Suppressor macrophage treated with lipopolysaccharide for 1 hour (primary cell): ENCODE measurements at places on chromosomes 5 and 9.

DNA sequence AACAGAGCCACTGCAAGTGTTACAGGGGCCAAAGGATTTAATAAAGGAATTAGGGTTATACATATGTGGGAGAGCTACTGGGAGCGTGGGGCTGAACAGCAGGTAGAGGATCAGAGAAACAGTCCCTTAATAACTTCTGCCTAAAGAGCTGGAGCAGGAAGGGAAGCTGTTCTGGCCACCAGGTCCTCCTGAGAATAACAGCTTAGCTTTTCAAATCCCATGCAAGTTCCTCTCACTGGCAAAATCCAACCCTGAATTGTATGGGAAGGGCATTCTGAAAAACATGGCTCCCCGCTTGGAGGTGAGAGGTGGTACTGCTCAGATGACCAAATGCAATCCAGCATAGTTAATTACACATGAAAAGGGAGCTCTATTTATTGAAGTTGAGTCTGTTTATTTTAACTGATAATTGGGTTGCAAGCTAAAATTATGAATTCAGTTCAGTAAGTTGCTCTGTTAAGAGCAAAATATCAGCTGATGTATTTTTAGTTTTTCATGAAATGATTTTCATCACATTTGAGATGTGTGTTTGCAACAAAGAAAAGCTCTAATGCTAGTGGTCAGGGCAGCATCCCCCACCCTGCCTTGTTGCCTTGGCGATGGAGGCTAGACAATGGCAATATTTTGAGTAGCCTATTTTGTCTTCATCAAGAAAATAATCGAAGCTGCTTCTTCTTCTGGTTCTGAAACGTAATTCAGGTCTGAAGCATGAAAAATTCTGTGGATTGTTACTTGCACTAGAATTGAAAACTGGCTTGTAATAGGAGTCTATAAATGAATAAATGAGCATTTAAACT, 58.4 kb upstream of the SH3GL2 start:
- DNase-seq, result no peak

DNA sequence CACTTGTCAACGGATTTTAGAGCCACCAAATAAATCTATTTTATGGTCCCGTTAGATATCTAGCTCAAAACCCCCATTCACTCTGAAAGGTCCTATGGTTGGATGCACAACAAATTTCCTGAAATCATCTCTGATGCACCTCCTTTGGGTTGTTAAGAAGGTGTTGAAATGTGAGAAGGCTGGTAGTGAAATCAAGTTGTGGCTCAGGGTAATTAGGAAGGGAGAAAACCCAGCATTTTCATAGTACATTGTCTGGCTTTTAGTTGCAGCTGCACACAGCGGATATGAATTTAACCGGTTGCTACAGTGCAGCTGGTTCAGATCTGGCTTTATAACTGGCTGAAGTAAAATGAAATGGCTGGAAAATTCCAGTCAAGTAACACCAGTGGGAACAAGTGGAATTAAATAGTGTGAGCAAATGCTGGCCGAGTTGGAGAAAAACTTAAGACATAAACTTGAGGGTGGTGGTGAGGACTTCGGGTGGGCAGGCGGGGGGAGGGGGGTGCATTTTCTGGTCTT, 17.6 kb downstream of the RGMB start:
- no peak for DNase-seq

DNA sequence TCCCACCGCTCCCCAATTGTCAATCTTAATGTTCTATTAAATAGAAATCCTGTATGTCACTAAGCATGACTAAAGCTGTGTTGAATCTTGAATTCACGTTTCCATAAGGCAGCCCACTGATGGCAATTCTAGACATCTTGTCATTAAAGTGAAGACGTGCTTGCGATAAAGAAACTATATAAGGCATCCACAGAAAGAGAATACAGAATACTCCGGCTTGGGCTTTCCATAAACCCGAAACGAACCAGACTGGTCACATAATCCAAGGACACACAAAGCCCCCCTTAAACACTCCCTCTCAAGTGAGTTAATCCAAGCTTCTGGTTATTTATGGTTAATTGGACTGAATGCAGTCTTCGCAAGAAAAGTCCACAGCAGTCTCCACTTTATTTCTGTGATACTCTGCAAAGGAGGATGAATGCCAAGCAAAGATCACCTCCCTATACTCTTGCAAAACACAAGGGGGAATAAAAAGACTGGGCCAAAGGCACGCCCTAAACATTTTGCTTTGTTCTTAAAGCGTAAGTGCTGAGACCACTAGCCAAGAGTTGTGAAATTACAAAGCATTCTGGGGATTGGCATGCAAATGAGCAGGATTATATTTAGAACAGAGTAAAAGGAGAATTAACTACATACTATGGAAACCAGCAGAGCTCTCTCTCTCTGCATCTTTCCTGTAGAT, 54.7 kb downstream of the DPYSL3 start:
- DNase-seq, result no peak

- no peak for DNase-seq
These were observed 18.7 kb downstream of the NIPAL4 start for GRCh38 chr5:157478726-157479125.

DNA sequence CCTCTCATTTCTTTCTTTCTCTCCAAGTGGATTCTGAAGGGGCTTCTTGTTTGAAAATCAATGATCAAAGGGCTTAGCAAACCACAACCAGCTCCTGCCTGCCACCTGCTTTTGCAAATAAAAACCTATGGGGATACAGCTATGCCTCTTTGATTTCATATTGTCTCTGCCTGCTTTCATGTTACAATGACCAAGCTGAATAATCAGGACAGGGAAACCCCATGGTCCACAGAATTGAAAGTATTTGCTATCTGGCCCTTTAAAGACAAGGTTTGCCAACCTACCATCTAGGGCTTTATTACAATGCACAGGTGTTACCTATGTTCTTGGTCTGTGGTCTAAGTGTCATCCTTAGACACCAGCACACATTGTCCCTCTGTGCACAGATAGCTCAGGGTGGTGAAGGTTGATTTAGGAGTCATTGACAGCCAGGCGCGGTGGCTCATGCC, 28.8 kb upstream of the PLIN2 start:
- no peak for DNase-seq

- peak; percentile 68 for DNase-seq
These were observed 44.0 kb downstream of the ROR2 start for GRCh38 chr9:91905991-91906469.

DNA sequence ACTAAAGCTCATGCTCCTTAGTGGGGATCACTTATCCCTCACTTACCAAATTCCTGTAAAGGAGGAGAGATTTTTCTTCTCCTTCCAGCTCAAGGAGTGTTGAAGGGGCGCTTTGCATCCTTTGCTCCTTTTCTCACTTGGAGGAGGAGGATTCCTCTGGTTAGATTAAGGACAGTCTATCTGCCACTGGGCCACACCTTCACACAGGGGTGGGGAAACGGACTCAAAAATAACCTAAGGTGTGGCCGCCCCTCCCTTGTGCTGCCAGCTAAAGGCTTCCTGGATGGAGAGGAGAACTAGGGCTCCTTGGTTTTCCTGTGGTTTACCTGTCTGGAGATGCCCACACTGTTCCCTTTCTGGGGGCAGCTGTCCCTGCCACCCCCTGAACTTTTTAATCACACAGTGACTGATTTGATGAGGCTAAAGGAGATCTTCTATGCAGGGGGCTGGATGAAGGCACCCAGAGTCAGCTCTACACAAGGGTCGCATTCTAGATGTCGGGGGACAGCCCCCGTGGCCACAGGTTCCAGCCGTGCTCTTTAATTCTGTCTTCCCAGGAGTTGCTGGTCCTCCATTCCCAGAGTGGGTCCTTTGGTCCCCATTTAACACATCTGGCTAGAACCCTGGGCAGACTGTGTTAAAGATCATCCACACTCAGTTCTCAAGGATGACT, 14.4 kb downstream of the GLRX start:
- DNase-seq, result no peak
